ENCODE measurements at places on chromosomes 4 and X.

DNA sequence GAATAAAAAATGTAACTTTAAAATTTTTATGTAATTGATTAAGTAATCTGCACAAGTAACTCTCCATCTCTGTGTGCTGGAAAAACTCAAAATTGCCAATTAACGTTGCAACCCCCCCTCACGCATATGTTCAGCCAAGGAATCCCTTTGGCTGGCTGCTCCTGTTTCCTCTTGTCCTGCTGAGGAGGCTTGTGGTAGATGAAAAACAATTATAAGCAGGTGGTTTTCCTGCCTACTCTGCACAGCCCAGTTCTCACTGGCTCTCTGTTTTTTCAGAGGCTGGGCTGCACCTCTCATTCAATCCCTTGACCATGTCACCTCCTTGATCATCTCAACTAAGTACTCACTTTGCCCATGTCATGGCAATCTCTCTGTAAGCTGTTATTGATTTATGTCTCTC, 1068.4 kb downstream of the ARAP2 start:
- no peak for DNase-seq

GRCh38 chr4:6049985-6050384, 31.8 kb upstream of the C4orf50 start:
- no peak for DNase-seq

DNA sequence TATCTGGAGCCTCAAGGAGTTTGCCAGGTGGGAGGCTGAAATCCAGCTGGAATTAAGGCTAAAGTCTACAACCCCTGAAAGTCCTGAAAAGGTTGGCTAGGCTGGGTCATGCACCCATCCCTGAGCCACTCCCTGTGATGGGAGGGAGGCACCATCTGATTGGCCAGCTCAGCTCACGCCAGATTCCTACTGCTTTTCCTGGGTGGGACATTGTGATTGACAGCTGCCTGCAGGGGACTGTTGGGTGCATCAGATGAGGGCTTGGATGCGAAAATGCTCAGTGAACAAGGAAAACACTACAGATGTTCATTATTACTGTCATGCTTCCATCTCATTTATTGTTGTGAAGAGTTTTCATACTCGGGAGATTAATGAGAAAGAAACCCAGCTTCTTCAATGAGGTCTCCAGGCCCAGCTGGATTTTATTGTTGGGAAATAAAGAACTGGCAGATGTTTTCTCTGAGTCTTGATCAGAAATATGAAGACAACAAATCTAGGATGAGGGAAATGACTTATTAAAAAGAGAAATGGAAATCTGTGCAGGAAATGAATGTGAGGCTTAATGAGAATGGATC, 185.9 kb downstream of the STK32B start:
- no peak for DNase-seq

DNA sequence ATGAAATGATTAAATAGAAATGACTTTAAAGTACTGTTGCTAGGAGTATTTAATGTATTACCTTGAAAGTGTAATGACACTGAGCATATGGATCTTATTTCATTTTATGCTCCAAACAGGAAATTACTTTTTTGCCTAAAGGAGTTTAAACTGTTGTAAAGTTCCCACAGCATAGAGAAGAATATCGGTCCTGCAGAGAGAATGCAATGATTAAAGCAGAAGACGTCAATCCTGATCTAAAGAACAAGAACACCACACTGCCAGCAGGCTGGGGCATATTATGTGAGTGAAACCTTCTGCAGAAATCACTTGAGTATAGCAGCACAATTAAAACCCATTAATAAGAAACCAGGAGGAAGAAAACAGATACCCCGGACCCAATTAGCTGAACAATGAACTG, 72.8 kb upstream of the CAMK2D start:
- no peak for DNase-seq

DNA sequence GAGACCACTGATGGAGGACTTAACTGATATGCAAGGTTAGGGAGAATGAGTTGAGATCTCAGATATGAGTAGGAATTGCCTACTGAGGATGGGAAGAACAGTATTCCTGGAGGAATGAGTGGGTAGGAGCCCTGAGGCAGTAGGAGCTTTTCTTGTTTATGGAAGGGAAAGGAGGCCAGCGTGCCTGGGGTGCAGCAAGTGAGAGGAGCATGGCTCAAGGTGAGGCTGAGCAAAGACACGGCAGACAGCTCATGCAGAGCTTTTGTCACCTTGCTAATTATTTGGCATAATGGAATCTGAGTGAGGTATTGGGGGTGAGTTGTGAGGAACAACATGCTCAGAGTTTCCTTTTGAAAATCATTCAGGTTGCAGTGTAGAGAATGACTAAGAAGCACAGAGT, 65.3 kb upstream of the IBSP start:
- no peak for DNase-seq
